ENCODE measurements at places on chromosomes 11 and 22. TPM values are rescaled to one million over a fixed set of nuclear protein-coding genes. Genes with fewer than 3 reads are reported as not detected.

- no peak for DNase-seq
These were observed 10.1 kb downstream of the C22orf23 start for GRCh38 chr22:37943136-37943824.

- DNase-seq = no peak
These were observed 978 bp upstream of the CLDN5 start for GRCh38 chr22:19525116-19525660.

GRCh38 chr11:58742140-58742539 lies 10.4 kb upstream of the GLYAT start:
- no peak for DNase-seq

DNA sequence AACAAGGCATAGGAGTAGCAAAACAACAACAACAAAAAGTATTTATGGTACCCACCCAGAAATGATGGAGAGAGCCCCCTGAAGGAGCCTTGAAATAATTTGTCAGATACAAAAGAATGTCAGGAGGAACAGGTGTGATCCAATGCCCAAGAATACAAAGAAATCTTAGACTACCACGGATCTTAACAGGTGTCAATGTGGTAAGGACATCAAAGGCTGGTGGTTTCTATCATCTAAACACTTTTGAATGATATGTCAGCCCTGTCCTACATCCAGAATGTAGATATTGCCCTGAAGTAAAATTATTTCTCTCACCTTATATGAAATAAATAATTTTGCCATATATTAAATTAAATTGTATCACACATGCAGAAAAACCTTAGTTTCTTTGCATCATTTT lies 386.4 kb upstream of the ANO5 start:
- DNase-seq = no peak

DNA sequence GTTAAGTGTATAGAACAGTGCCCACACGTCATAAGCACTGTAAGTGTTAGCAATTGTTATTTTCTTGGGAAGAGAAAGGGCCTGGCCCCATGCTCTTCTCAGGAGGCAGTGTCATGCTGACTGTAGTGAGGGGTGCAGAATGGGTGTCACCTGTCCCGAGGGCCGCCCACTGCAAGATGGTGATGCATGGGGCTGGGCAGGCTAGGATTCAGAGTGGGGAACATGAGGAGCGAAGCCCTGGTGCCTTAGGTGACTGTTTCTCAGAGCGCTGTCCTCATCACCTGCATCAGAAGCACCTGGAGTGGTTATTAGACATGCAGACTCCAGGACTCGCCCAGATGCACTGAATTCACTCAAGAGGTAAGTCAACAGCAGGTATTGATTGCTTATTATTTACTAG lies 101.0 kb upstream of the PARVA start:
- DNase-seq = no peak

GRCh38 chr22:30627471-30627870 lies 8.1 kb upstream of the SLC35E4 start:
- no peak for DNase-seq

GRCh38 chr11:15640318-15640717 lies 525.6 kb downstream of the INSC start:
- DNase-seq = no peak

GRCh38 chr11:112829971-112830654 lies 131.1 kb upstream of the NCAM1 start:
- no peak for DNase-seq

GRCh38 chr11:94757037-94757735 lies 11.0 kb upstream of the AMOTL1 start:
- no peak for DNase-seq

DNA sequence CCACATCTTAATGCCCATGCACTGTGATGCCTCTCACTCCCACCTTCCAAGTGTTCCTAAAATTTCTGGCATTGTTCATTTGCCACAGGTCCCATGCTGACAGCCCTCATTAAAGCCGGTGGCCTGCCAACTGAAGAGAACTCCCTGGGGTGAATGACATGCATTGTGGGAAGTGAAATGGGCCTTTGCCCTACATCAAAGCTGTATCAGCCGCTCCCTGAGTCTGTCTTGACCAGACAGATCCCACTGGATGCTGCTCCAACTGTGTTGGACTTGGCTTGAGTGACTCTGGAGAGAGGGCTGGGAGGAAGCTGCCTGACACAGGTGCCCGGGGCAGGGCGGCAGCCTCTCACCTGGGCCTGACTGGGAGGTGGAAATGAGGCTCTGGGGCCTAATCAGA lies 8.8 kb upstream of the SEC14L4 start:
- no peak for DNase-seq

GRCh38 chr11:13679768-13680167 lies 11.3 kb downstream of the FAR1 start:
- DNase-seq = no peak

- DNase-seq = no peak
These were observed 16.0 kb downstream of the BCL9L start for GRCh38 chr11:118909619-118910308.

- peak; percentile 58 for DNase-seq
These were observed 4.7 kb downstream of the FEN1 start for GRCh38 chr11:61797263-61797944.

DNA sequence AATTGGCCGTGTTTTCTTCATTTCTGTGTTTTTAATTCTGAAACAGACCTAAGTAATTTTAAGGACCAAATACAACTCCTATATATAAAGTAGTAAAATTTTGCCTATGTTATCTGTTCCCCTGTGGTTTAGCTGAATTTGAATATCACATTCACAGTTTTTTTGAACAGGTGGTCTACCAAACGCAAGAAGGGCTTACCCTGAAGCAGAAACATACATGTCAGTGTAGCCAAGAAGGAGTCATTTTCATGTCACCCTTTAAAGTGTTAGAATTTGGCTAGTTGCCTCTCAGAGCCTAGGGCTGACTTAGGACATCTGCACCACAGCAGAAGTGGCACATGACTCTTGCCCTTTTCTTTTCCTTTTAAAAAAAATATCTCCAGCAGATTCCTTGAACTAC lies 34.3 kb downstream of the MYBPC3 start:
- DNase-seq = no peak

DNA sequence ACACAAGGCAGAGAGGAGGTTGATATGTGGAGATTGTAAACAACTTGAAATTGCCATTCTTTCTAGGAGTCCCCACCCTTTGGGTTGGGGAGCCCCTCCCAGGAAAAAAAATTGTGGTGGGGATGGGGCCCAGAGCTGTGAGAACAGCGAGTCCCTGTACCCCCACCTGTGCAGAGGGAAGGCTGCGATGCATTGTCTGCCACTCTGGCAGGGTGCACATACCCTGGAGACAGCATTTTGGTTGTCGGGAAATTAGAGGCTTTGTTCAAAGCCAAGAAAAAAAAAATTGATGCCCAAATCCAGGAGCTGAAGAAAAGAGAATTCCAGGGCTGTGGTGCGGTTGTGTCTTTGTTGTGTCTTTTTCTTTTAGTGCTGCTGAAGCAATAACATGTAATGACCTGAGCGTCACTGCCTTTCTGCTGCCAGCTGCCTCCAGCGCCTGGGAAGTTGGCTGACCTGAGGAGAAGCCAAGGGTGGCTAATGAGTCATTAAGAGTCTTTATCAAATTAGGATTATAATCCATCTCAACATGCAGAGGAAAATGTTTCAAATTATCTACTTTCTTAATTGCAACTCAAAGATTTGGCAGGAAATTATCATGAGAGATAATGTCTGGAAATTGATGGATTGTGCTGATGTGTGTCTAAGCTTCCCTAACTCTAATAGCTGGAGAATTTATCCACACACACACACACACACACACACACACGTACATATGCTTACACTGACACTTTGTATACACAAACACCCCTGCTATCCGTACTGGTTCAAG lies 8.0 kb upstream of the PKNOX2 start:
- no peak for DNase-seq

DNA sequence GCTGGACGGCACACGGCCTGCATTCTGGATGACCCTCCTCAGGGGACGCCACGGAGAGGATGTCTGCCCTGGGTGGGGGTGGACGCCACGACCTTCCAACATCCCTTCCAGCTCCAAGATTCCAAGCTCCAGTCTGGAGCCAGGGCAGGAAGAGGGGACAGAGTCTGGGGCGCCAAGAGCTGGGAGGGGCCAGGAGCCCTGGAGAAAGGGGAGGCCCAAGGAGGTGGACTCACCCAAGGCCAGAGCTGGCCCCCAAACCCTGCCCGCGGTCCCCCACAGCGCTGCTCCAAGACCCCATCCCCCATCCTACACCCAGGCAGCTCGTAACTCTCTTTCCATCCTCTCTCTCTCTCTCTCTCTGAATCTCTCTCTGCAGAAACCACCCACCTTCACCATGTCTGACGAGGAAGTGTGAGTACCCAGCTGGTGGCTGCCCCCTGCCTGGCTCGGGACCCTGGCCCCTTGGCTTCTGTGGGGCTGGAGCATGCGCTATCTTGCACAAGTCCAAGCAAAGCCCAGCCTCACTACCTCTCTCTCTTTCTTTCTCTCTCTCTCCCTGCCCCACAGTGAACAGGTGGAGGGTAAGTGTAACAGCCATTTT lies 3.1 kb downstream of the TNNT3 start:
- no peak for DNase-seq

DNA sequence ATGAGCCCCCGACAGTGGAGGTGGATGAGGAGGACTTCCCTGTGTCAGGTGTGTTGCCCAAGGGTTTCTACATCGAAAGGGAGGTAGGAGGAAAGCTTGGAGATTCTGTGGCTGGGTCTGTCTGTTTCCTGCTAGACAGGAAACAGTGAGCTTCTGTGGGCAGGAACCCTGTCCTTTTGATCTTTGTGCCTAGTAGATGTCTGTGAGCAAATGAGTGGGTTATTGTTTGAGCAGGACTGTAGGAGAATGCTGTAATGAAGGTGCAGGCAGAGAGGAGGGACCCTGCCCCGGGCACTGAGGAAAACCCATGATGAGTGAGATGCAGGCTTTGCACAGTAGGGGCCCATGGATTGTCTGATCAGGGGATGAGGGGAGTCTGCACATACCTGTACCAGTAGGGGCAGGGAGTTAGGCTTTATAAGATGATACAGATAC lies 14.0 kb downstream of the USP35 start:
- DNase-seq = peak; percentile 51

- DNase-seq = no peak
These were observed 44.4 kb downstream of the CHRDL2 start for GRCh38 chr11:74686792-74687191.

- no peak for DNase-seq
These were observed 7.4 kb downstream of the KMT2A start for GRCh38 chr11:118443590-118444218.

DNA sequence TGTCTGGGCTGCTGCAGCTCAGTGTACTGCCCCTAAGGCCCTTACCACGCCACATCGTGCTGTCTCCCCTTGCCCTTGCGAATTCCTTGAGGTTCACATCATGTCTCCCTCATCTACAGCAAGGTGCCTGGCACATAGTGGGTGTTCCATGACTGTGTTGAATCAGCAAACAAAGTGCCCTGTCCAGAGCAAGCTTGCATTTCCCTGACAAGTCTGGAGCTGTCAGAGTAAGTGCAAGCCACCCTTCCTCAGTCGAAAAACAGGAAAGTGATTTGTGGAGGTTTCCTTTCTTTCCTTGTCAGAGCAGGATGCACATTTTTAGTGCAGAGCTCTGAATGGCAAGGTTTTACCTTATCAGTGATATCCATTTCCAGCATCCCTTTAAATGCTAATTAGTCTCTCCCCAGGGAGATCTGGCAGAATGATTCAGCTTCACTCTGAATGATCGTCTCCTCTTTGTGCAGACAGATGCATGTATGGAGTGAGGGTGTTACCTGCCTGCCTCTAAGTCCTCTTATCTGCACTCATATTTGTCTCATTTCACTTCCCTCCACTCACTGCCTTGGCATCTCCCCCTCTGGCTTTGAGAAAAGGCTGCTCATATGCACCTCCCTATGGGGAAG lies 331.2 kb downstream of the TMEM135 start:
- DNase-seq = no peak

DNA sequence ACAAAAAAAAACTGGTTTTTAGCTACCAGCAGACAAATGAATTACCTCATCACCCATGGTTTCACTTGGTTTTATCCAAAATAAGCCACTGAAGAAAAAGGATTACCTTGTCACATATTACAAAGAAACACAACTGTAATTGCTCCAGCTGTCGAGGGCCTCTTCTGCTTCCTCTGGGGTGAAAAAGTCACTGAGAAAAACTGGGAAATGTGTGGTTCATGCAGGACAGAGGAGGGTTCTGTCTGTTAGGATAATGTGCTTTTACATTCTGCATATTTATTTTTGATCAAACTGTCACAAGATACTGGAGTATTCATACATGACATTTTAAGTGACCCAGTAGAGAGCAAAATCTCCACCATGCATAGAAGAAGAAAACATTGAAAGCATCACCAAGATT lies 211.7 kb downstream of the NAV2 start:
- no peak for DNase-seq

DNA sequence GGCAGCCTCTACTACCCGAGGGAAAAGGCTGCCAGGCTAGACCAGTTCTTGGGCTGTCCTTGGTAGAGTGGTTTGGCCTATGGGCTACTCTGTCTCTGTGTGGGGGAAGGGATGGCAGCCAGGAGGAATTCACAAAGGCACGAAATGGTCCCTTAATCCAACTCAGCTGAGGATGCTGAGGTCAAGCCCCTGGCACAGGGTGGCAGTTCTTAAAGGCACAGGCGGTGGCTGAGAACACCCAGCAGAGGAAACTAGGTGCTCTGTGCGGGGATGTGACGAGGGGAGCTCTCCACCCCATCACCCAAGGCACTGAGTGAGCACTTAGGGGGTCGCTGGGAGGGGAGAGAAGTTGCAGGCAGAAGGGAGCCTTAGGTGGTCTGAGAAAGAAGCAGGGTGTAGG lies at the start of gene MFRP:
Gene MFRP, minus strand, starts transcription at position 101 of the 400 bp plus-strand sequence. CDS start 192 bp downstream, outside the sequence.
- no peak for DNase-seq

- DNase-seq = no peak
These were observed 102.4 kb upstream of the CADM1 start for GRCh38 chr11:115606498-115607220.

DNA sequence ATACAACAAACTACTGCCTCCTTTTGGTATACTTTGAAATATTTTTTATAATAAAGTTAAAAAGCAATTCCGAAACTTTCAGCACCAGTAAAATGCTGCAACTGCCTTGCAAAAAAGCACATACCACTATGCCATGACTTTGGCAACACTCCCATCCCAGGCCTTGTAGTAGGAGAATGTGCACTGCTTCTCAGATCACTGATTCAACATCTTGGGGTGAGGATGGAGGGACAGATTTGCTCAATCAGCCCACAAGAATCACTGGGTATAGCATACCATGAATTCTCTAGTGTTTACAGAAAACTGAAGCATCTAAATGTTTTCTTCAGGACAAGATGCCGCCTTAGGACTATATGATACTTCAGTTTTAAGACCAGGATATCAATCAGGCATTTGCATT lies 14.9 kb downstream of the EIF4ENIF1 start:
- DNase-seq = no peak

- no peak for DNase-seq
These were observed 24.5 kb upstream of the CACNG2 start for GRCh38 chr22:36727927-36728488.

ANGPTL5 gene
- total RNA-seq = not detected

ARHGAP20 gene
- total RNA-seq = not detected

POLR2F gene
- 92.6 TPM for total RNA-seq

CRYAB gene
- total RNA-seq = not detected

OR56A1 gene
- not detected for total RNA-seq

OR4D11 gene
- total RNA-seq = not detected
